ENCODE measurements at places on chromosomes 3 and 15.

DNA sequence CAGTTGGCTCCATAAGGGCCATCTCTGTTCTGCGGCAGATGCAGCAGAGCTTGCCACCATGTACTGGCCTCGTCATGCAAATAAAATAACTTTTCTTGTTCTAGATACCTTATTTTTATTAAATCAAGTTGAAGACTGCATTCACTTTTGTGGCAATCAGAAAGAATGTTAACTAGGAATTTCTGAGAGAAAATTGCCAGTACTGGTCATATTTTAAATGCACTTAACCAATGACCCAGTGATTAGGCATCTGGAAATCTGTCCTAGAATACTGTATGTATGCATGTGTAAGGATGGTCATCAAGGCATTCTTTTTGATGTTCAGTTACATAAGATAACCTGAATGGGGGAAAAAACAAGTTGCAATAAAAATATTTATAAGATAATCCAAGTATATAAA lies 34.2 kb upstream of the CSPG5 start:
- no peak for DNase-seq

GRCh38 chr3:16385151-16385550 lies 120.1 kb downstream of the OXNAD1 start:
- no peak for DNase-seq

GRCh38 chr15:33215941-33216872 lies 21.7 kb upstream of the FMN1 start:
- no peak for DNase-seq

GRCh38 chr15:88125576-88125975 lies 131.0 kb downstream of the NTRK3 start:
- no peak for DNase-seq

DNA sequence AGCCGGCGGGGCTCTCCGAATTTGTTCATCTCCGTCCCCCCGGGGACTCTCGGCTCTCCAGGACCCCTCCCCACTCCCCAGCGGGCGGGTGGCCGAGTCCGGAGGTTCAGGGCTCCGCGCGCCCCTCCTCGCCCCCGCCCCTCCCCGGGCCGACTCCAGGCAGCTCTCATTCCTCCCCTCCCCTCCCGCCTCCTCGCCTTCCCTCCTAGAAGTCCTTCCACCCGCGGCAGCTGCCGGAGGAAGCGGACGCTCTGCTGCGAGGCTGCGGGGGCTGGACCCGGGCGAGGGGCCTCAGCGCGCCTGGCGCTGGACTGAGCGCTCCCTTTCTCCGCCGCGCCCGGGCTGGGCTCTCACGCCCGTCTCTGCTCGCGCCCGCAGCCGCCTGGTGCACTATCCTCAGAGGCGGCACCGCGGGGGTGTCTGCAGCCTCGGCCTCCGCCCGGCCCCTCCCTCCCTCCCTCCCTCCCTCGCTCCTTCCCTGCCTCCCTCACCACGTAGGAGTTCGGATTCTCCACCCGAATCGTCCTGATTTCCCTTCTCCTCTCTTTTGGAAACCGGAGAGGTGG lies at the start of gene ROBO2:
ROBO2 (plus strand) TSS at position 494 of the 566 bp plus-strand sequence. CDS start 687 bp downstream, outside the sequence.
- peak; percentile 68 for DNase-seq

DNA sequence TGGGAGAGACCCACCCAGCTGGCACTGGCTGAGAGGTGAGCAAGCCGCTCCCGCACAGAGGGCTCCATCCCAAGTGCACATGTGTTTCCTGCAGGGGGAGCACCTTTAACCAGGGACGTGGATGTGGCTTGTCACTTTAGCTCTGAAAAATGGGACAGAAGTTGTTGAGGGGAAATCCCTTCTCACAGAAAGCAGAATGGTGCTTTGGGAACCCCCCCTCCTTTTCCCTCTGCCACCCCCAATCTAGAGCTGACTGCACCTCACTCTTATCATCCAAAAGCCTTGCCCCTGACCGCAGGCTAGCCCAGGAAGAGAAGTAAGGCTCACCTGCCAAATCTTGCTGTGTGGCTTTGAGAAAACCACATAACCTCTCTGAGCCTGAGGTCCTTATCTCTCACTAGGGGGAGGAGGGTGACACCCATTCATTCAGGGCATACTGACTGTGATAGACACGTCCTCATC lies 77.9 kb downstream of the RPN1 start:
- DNase-seq, result no peak

DNA sequence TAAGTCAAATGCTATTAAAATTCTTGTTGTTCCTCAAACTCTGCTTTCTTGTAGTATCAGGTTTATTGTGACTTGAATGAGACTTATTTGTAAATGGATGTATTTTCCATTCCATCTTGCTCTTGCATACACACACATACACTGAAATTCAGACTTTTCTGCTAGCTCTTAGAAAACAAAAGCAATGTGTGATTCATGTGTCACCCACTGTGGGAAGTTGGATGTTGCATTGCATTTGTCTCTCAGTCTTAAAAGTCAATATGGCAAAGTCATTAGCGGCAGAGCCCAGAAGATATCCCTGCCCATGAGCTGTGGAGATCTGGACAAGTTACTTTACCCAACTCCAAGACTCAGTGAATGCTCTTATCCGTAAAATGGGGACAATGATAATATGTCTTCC lies 357.2 kb upstream of the TPRG1 start:
- no peak for DNase-seq

- DNase-seq, result no peak
Measured at GRCh38 chr15:101161656-101162055, 90.2 kb downstream of the CHSY1 start.

GRCh38 chr15:25766417-25766816 lies 96.7 kb downstream of the ATP10A start:
- no peak for DNase-seq

DNA sequence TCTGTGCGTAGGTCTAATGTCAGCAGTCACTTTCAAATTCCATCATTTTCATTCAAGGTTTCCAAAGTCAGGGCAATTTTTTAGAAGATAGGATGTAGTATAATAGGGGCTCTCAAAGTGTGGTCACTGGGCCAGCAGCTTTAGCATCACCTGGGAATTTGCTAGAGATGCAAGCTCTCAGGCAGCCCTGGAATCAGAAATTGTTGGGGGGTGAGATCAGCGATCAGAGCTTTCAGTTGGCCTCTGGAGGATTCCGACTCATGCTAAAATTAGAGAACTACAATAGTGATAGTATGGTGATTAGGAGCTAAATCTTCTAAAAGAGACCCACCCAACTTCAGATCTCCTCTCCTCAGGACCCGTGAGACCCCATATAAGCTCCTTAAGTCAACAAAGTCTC lies 2.4 kb upstream of the FRMD4B start:
- no peak for DNase-seq

- no peak for DNase-seq
Measured at GRCh38 chr15:40087991-40088928, 20.4 kb downstream of the BMF start.

- no peak for DNase-seq
Measured at GRCh38 chr15:71337197-71337845, 222.1 kb downstream of the THSD4 start.

- no peak for DNase-seq
Measured at GRCh38 chr15:73324496-73325170, 44.1 kb downstream of the HCN4 start.

DNA sequence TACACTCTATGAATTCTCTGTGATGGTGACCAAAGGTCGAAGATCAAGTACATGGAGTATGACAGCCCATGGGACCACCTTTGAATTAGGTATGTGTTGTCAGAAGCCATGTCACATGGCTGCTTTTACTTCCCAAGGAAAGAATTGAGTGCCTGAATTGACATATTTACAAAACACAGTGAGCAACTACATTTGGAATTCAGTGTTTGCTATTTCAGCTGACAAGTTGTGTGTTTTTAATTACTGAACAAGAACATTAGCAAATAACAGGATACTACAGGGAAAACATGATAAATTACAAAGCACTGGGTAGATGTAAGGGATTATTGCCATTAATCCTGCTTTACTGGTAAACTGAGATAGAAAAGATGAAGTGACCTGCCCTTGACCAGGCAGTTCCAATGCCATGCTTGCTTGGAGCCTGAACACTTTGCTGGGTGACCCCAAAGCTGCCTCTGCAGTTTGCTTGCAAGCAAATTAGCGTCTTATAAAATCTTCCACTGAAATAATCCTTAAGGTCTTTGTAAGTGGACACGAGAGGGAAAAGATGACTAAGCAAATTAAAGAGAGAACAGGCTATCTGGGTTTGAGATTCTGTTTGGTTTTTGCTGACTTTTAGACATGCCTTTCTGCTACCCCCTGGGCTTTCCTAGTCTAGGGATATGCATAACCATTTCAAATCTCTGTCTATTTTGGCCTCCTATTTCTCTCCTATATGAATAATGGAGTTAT lies 98.2 kb downstream of the HCN4 start:
- no peak for DNase-seq

GRCh38 chr3:88812576-88812975 lies 294.8 kb upstream of the EPHA3 start:
- no peak for DNase-seq

GRCh38 chr3:69084326-69085167 lies at the start of gene ARL6IP5:
TSS of gene ARL6IP5 (plus strand) at chr3:69084937. CDS start at chr3:69085048, 111 bp downstream.
- peak; percentile 96 for DNase-seq

GRCh38 chr15:63797116-63797515 lies 36.6 kb downstream of the HERC1 start:
- DNase-seq, result no peak

GRCh38 chr3:59607656-59608055 lies 557.8 kb upstream of the CFAP20DC start:
- DNase-seq, result no peak

DNA sequence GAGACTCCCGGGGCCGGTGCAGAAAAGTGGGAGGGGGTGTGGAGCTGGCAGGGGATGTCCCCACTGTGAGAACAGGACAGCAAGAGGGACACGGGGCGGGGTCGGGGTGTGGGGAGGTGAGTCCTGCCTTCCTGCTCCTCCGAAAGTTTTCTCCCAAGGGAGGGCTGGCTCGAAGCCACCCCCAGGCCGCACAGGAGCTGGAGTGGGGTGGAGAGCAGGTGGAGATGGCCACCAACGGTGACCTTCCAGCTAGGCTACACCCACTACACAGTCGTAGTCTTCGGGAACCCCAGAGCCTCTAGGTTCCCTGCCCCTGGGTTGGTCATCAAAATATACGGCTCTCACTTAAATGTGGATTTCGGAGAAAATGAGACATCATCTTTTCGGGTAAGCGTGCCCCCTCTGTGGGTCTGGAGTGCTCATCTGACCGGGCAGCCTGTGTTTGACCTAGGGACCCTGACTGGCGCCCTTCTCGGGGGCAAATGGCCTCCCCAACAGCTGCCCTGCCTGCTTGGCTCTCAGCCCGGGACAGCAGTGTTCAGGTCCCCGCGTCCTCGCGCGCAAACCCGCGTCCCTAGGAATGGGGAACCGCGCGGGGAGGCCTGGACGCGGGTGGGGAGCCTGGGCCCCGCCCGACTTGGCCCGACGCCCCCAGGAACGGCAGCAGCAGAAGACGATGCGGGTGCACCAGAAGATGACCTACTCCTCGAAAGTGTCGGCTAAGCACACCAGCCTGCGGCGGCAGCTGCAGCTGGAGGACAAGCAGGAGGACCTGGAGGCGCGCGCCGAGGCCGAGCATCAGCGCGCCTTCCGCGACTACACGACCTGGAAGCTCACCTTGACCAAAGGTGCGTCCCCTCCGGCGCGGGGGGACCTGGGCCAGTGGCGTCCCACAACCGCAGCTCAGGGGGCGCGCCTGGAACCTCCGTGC lies 21.2 kb downstream of the CFAP100 start:
- DNase-seq, result no peak

GRCh38 chr3:73674280-73674679 lies 49.5 kb upstream of the PDZRN3 start:
- DNase-seq, result no peak

DNA sequence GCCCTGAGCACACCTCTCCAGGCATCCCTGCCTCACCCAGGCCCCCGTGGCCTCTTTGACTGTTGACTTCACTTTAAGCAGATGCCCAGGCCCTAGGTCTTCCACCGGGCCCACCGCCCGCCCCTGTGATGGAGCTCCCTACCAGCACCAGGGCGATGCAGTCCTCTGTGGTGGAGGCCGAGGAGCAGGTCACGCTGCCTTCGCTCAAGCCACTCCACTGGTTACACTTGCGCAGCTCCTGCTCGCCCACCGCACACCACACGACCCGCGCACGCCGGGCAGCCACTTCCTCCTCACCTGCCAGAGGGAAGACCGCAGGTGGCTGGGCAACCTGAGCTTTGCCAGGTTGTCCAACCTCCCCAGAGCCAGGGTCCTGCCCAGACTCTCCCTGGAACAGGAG lies 16.0 kb downstream of the LTF start:
- no peak for DNase-seq

- no peak for DNase-seq
Measured at GRCh38 chr15:51030649-51031316, 63.9 kb downstream of the TNFAIP8L3 start.

DNA sequence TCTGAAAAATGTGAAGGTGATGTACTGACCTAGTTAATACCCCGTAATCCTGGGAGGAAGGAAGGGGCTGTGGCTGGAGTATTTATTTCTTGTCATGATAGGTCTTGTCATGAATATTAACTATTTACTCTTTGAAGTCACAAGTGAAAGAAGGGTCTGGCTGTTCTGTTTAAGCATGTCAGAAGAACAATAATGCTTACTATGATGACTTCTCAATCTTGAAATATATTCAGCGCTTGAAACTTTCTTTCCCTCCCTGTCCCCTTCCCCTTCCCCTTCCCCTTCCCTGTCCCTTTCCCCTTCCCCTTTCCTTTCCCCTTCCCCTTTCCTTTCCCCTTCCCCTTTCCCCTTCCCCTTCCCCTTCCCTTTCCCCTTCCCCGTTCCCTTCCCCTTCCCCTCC lies 153.9 kb downstream of the PPM1L start:
- DNase-seq, result no peak

GRCh38 chr3:152148579-152148978 lies 120.2 kb upstream of the MBNL1 start:
- no peak for DNase-seq

GRCh38 chr3:81544385-81544784 lies 217.1 kb downstream of the GBE1 start:
- DNase-seq, result no peak

DNA sequence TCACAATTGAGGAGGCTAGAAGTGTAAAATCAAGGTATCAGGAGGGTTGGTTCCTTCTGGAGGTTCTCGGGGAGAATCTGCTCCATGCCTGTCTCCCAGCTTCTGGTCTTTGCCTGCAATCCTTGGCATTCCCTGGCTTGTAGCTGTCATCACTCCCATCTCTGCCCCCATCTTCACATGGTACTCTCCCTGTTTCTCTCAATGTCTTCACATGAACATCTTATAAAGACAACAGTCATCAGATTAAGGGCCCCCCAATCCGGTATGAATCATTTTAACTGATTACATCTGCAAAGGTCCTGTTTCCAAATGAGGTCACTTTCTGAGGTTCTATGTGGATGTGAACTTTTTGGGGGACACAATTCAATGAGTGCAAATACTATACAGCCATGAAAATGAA lies 113.0 kb upstream of the GALNT15 start:
- DNase-seq, result no peak

GRCh38 chr15:56286213-56286612 lies 42.5 kb upstream of the RFX7 start:
- DNase-seq, result no peak
